ENCODE measurements at places on chromosomes 1 and 21. TPM values are rescaled to one million over a fixed set of nuclear protein-coding genes. Genes with fewer than 3 reads are reported as not detected.

Gene NTMT2
- total RNA-seq = not detected

- DNase-seq = no peak
Measured at GRCh38 chr21:41630917-41631316, 123.0 kb upstream of the TMPRSS2 start.

Gene TBX19
- total RNA-seq = 3.5 TPM

- DNase-seq = no peak
Measured at GRCh38 chr1:68129536-68130250, 79.3 kb upstream of the DIRAS3 start.

DNA sequence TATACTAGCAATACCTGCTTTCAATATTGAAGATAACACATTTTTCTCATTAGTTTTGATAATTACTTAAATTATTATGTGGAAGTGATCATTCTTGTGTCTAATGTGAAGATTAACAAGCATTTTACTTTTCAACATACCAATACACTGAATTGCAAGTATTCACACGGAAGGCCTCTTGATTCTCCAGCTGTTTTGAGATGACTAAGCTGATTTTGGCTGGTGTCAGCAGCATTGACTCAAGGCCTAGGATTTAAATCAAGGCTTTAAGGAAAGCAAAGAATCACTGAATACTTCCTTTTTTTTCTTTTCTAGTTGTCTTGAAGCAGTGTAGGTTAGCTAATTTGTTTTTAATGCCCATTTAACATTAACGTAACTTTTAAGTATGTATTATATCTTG lies 373.7 kb downstream of the SRGAP2C start:
- DNase-seq = no peak

GRCh38 chr1:47348246-47348645 lies 14.7 kb downstream of the CMPK1 start:
- no peak for DNase-seq

DNA sequence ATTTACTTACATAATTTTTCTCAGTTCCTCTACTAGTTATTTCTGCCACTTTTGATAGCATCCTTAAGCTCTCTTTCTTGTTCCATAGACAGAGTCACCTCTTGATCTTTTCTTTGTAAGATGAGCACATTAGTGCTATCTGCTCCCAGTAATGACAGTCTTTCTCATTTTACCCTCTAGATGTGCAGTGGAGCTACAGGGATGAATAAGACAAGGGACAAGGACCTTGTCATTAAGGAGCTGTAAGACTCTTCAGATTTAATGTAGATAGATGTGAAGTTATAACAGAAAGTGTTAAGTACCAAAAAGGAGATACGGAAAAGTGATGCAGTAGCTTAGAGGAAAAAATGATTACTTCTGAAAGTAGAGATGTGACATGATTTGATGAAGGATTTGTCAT lies 20.4 kb downstream of the SCP2 start:
- no peak for DNase-seq
